ENCODE measurements at places on chromosomes 1 and 21. TPM values are rescaled to one million over a fixed set of nuclear protein-coding genes. Genes with fewer than 3 reads are reported as not detected.

ERG gene
- 22.1 TPM for polyA plus RNA-seq

DNA sequence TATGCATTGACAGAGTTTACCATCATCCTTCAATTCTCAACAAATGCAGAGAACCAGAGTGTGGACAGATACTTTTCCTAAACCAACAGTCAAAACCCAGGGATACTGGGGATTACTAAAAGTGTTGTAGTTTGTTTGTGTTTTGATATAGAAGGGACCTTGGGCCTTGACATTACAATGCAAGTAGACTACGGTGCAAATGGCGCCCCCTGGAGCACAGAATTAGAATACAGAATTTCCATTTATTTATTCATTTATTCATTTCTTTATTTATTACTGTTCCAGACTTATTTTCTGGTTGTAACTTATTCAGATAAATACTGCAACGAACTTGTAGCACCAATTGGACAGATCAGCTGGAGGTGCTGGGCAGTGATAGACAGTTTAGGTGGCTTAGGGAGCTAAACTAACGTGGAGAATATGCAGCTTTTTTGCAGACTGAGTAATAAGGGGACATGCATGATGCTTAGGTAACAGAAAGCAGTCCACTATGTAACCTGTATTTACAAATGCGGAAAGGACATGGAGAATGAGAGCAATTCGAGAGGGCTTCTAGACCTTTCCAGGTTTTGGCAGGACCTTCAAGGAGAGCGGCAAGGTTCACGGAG lies 42.6 kb downstream of the KIRREL1 start:
- DNase-seq: no peak

DNA sequence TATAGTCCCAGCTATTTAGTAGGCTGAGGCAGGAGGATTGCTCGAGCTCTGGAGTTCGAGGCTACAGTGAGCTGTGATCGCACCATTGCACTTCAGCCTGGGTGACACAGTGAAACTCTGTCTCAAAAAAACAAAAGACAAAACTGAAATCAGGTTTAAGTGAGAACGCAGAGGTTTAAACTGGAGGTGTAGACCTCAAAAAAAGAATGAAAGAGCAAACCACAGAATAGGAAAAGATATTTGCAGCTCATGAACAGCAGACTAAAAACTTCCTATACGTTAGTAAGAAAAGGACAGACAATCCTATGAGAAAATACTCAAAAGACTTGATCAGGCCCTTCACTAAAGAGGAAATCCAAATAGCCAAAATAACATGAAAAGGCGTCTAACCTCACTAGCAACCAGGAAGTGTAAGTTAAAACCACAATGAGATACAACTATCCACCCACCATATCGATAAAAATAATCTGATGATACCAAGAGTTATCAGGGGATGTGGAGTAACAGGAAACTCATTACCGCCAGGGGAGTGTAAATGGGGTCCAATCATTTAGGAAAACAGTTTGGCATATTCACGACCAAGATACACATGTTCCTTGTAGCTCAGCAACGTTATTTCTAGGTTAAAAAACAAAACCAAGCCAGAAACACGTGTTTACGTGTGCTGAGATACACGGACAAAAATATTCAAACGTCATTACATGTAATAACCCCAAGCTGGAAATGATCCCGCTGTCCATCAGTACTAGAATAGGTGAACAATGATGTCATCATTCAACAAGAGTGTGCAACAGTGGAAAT lies 9.8 kb downstream of the TNFRSF9 start:
- DNase-seq: no peak

- no peak for DNase-seq
Observed at GRCh38 chr1:233735331-233735730, 121.4 kb downstream of the KCNK1 start.

- DNase-seq: no peak
Observed at GRCh38 chr1:15949453-15950245, 26.3 kb downstream of the ZBTB17 start.

GRCh38 chr1:198850196-198850595 lies 211.4 kb downstream of the PTPRC start:
- no peak for DNase-seq

DNA sequence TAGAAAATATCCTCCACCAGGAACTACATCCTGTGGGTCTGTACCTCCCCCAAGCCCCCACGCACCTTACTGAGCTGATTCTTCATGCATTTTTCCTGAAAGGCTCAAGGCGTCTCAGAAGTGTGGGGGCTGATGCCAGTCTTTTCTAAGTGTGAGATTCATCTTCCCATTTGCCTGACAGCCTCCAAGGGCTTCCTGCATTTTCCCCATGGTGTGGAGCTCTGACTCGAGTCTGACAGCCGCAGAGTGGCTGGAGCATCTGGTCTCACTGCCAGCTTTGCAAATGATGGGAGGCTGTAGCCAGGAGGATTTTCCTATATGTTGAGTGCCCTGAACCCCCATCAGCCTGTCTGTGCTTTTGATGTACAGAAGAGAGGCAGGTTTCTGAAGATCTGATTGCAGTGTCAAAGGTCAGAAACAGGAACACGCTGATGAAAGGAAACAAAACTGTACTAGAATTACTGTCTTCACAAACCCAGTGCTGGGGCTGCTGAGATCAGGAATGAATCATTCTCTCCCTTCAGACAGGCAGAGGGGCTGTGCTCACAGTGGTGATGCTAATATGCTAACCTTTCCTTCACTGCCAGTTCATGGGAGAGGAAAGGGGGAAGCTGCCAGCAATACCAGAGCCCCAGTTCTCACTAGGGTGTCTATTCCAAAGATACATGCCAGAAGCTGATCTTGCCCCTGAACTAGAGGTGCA lies 201.5 kb upstream of the C1orf174 start:
- DNase-seq: no peak

PHF13 gene
- 23.6 TPM for polyA plus RNA-seq

CCDC28B gene
- polyA plus RNA-seq: 22.1 TPM

RFX5 gene
- polyA plus RNA-seq: 47.4 TPM

- DNase-seq: no peak
Observed at GRCh38 chr1:59549903-59550302, 253.0 kb downstream of the FGGY start.

DNA sequence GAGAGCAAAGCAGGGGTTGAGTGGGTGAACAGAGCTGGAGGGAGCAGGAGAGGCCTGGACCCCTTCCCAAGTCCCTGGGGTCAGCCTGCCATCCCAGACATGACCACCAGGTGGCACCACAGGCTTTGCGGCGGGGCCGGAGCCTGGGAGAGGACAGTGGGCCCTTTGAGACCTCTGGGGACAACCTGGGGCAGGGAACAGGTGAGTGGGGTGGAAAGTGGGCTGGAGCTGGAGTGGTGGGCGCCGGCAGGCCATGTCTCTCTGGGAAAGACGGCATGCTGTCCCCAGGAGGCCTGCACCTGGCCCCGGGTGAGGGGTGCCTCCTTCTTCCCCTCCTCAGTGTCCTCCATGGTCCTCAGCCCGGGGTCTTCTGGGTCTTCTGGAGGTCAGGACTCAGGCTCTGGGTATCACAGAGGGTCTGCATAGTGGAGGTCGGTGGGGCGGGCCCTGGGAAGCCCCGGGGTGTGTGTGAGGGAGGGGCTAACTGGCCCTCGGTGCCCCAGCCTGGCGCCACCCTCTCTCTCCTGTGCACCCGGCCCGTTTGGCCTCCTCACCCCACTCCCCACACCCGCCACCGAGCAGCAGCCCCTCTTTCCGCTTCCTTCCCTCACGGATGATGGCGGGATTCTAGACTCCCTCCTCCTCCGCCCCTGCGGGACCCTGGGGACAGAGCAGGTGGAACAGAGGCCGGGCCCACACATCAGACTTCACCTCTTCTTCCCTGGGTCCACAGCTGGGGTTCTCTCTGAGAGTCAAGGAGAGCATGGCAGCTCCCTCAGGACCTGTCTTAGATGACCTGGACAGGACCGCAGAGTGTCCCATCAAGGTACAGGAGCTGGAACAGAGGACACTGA lies 28.5 kb upstream of the PKP1 start:
- no peak for DNase-seq

DNA sequence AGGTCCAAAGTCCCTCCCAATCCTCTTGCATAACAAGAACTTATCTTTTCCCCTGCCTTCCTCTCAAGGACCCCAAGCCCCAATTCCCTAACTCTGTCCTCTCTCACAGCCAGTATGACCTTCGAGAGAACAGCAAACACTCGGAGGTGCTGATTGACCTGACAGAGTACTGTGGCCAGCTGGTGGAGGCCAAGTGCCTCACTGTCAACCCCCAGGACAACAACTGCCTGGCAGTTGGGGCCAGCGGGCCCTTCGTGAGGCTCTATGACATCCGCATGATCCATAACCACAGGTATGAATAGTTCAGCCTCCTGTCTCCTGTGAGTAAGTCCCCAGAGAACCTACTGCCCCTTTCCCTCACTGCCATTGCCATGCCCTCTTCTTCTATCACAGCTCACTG lies 29.9 kb upstream of the TMEM222 start:
- no peak for DNase-seq

DNA sequence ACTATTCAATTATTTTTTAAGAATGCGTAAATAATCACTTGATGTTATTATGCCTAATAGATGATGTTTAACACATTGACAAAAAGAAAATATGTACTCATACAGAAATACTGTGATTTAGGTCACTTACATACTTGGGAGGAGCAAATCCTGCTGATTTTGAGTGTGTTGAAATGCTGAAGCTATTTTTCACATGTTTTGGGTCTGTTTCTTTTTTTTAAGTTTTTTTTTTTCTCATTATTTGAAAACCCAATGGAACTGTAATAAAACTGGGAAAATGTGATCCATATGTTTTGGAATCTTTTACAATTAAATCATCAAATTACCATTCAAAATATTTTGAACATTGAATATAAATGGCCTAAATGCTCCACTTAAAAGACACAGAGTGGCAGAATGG lies 366.2 kb upstream of the ADAMTS5 start:
- no peak for DNase-seq

DNA sequence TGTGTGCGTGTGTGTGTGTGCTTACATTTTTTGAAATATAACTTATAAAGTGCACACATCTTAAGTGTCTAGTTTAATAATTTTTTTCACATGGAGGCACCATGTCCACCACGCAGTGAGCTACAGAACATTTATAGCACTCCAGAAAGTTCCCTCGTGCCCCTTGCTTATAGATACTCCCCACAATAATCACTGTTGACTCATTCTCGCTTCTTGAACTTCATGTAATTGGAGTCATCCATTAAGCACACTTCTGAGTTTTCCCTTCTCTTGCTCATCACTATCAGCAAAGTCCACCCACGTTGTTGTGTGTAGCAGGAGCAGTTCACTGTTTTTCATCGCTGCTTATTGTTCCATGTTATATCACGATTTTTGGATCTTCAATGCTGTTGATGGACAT lies 78.4 kb upstream of the DISP3 start:
- DNase-seq: no peak

DNA sequence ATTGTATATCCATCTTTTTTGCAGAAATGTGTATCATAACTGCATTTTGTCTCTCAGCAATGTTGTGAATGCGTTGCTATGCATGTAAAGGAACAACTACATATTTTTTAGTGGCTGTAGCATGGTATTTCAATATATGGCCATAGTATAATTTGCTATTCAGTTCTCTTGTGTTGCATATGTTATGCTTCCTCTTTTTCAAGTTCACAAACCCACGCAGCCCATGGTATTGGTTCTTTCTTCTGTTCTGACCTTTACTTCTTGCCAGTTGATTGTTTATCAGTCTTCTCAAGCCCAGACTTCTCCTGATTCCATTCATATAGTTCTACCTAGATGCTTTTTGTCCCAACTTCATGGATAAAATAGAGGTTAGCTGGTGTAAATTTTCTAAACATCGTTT lies 6.1 kb downstream of the SLC22A15 start:
- no peak for DNase-seq

- no peak for DNase-seq
Observed at GRCh38 chr1:150273311-150273710, 721 bp downstream of the C1orf54 start.

- no peak for DNase-seq
Observed at GRCh38 chr1:227766653-227767277, 31.5 kb downstream of the SNAP47 start.

FBXO44 gene
- 11.8 TPM for polyA plus RNA-seq

ISG20L2 gene
- 44.6 TPM for polyA plus RNA-seq

ELAVL4 gene
- polyA plus RNA-seq: 3.4 TPM

TFF1 gene
- polyA plus RNA-seq: not detected

DNA sequence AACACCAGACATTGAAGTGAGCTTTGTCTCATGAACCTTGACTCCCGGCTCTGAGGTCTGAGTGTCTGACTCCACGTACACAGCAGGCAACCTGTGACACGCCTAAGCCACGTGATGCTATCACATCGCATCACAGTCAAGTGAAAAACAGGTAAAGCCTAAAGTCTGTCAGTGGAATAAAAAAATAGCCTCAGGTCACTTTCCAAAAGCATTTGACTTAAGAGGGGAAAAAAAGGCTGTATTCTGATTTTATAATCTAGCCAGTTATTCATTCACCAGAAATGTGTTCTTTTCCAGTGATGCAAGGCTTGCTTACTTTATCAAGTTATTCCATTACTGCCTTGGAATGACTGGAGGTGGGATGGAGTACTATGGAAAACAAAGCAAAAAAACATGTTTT lies 163.2 kb upstream of the HMCN1 start:
- no peak for DNase-seq

- DNase-seq: no peak
Observed at GRCh38 chr1:116819081-116819480, 64.9 kb downstream of the CD2 start.

KCNJ9 gene
- 0.12 TPM for polyA plus RNA-seq

NIT1 gene
- polyA plus RNA-seq: 51.3 TPM

GUCA2B gene
- not detected for polyA plus RNA-seq

GRCh38 chr1:119294199-119294598 lies 74.4 kb upstream of the HAO2 start:
- no peak for DNase-seq

DNA sequence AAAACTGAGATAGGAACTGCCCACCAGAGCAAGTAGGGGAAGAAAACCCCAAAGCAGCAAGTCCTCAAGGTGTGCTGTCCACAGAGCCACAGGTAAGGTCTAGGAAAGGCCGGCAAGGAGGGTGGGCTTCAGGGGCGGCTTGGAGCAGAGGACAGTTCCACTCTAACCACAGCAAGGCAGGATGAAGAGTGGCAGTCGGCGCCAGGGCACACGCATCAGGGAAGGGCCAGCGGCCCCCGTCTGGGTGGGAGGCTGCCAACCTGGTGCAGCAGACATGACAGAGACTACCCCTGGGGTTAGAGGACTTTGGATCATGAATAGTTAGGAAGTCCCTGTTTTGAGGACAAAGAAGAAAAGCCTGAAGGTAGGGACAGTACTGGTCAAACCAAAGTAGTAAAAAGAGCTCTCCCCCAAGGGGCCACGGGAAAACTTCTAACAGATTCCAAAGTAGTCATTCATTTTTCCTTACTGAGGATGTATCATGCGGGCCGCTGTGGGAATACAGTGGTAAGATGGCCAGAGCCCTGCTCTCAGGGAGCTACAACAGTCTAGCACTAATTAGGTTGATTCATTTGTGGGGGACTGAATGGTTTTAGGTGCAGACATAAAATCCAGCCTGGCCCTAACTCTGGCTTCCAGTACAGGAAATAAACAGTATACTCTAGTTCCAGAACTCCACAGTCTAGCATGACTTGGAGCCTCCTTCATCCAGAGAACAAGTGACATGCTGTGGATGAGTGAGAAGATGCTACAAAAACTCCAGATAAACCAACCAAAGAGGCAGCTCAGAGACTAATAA lies 3.5 kb upstream of the RAP1GAP start:
- DNase-seq: no peak

GRCh38 chr1:30757352-30758120 lies at the start of gene LAPTM5:
Gene LAPTM5, minus strand, starts transcription at chr1:30757774. Its CDS starts 29 bp downstream, at chr1:30757745.
- DNase-seq: no peak

TMEM82 gene
- polyA plus RNA-seq: 2.6 TPM

All from right renal cortex interstitium (tissue), 3 donors.